ENCODE measurements at places on chromosomes 1 and 21. TPM values are rescaled to one million over a fixed set of nuclear protein-coding genes. Genes with fewer than 3 reads are reported as not detected.

Gene HPDL
- total RNA-seq = 1.4 TPM

Gene STYXL2
- 7.7 TPM for total RNA-seq

Gene PLA2G2A
- 8.3 TPM for total RNA-seq

Gene KCNAB2
- total RNA-seq = 17.3 TPM

Gene WNT4
- total RNA-seq = 3.1 TPM

Gene C1orf210
- 0.44 TPM for total RNA-seq

Gene ASPM
- total RNA-seq = 20.5 TPM

Gene C1orf167
- total RNA-seq = not detected

Gene RPTN
- total RNA-seq = not detected

Gene SLC9C2
- total RNA-seq = not detected

Gene LRRC71
- not detected for total RNA-seq

Gene ACKR1
- total RNA-seq = 8.9 TPM

Gene DNAJC28
- 3.2 TPM for total RNA-seq

Gene FAM163A
- total RNA-seq = 1.3 TPM

Gene CACNA1E
- total RNA-seq = 6.3 TPM

Gene OR2T11
- not detected for total RNA-seq

Gene ZNF669
- 14.3 TPM for total RNA-seq

Gene PLEKHN1
- total RNA-seq = 0.88 TPM

Gene ADAMTS4
- 5.4 TPM for total RNA-seq

Gene MYCL
- total RNA-seq = 11.5 TPM

Gene LRRC39
- total RNA-seq = 68.0 TPM

Gene UTS2
- total RNA-seq = not detected

Gene LCK
- total RNA-seq = 1.4 TPM

Gene RAP1GAP
- 29.9 TPM for total RNA-seq

Gene C4BPA
- not detected for total RNA-seq

Gene SFN
- 8.5 TPM for total RNA-seq

Gene KRTAP7-1
- total RNA-seq = not detected

Gene PTGS2
- total RNA-seq = 9.1 TPM

Gene SPATA46
- not detected for total RNA-seq

Gene MX2
- 1.9 TPM for total RNA-seq

Gene MR1
- 6.2 TPM for total RNA-seq

Gene LEFTY1
- total RNA-seq = 0.60 TPM

Gene LCE2A
- not detected for total RNA-seq

Measured in camera-type eye (tissue), 1 donor.